Mesenchymal stem cell (in vitro differentiated cells and primary cell): ENCODE measurements at places on chromosomes 2 and 18.

GRCh38 chr2:60504049-60504448 is 49.4 kb downstream of the BCL11A start:
- no peak for DNase-seq

DNA sequence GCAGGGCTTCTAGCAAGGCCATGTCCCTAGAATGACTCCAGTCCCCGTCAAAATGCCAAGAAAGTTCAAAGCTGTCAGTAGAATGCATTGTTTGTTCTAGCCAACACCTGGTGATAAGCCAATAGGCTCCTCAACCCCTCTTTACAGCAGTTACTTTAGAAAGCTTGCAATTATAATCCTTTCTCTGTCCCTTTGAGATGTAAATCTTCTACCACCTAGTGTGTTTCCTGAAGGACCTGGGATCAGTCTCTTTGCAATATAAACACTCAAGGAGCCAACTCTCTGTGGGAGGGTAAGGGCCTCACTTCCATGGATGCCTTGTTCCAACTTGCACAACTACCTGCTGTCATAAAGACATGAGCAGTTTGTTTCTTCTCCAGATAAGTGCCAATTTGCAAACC is 301.8 kb downstream of the NBAS start:
- DNase-seq, result no peak

- no peak for DNase-seq
Observed at GRCh38 chr2:9939587-9940485, 11.7 kb upstream of the GRHL1 start.

GRCh38 chr2:104043864-104044263 is 810.1 kb upstream of the POU3F3 start:
- no peak for DNase-seq

- peak; percentile 23 for DNase-seq
Observed at GRCh38 chr2:72533765-72534164, 292.1 kb downstream of the EXOC6B start.

DNA sequence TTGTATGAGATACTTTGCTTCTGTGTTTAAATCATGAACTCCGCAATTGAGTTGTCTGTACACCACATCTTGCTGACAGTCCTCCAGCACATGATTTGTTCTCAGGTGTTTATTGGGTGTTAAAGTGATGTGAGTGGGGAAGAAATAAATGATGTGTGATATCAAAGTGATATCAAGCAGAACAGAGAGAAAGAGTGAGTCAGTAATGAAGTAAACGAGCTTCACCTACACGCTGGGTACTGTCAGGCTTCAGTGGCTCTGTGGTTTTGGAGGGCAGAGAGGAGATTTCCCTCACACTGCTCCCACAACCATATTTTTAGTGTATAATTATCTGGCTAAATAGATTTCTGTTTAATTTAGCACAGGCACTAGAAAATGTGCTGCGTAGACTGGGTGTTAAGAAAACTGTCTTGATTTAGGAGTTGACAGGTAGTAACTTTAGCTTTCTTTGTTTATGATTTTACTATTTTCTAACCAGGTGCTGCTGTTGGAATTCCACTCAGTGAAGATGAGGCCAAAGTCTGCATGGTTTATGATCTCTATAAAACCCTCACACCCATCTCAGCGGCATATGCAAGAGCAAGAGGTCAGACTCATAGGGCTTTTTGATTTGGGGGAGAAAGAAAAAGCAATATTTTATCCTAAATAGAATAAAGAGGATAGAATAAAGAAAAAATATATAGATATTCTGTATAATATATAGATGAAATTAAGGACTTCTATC is 21.2 kb downstream of the ATIC start:
- DNase-seq, result no peak

DNA sequence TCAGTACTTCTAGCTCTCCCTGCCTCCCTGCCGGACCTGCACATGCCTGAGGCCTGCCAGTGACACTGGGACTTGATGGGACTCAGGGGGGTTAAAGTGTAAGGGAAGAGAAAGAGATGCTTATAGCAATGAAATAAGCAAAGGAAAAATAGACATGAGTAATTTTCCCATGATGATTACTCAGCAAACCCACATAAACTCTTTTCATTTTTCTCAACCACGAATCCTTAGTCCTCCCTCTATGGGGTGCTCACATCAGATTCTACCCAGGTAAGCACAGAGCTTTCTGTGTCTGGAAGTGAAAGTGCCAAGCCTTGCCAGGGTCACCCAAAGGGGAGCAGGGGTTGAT is 44.8 kb upstream of the ANKRD62 start:
- peak; percentile 71 for DNase-seq

- peak; percentile 70 for DNase-seq
Observed at GRCh38 chr2:146734042-146734820, 1110.6 kb upstream of the ACVR2A start.

DNA sequence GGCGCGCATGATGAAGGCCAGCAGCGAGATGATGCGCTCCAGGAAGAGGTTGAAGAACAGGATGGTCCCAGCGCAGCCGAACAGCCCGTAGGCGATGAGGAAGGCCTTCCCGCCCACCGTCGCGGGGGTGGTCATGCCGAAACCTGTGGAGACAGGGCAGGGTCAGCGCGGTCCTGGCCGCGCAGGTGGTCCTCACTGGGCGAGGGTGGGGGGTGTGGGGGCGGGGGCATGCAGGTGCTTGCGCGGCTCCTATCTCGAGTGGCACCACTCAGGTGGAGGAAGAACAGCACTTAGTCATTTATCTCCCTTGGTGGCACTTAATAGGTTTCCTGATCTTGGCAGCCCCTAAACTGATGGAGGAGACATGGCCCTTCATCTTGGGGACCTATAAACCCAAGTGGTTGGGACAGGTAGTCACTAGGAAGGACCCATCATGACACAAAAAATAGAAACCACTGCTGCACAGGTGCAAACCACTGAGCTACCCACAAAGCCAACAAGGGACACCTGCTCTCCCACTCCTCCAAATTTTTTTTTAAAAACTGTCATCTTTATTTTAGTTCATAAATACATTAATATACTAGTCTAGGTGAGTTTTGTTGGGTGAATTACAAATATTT is 118.8 kb downstream of the MSH2 start:
- DNase-seq, result no peak

DNA sequence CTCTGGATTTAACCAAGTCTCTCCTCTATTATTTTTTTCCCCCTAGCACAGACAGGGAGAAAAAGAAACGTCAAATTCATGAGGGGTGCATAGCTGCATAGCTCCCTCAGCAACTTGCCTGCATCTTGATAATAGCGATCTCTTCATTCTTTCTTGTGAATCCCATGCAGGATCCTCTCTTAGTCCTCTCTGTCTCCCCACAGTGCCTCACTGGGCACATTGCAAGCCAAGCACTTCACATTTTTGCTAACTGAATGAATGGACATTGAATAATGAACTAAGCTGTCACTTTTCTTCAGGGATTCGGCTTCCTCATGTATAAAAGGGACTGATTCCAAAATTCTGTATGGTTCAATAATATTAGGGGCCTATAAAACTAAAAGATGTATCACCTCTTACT is 2.9 kb upstream of the EPB41L3 start:
- no peak for DNase-seq

GRCh38 chr2:126368758-126369157 is 287.2 kb upstream of the GYPC start:
- no peak for DNase-seq

DNA sequence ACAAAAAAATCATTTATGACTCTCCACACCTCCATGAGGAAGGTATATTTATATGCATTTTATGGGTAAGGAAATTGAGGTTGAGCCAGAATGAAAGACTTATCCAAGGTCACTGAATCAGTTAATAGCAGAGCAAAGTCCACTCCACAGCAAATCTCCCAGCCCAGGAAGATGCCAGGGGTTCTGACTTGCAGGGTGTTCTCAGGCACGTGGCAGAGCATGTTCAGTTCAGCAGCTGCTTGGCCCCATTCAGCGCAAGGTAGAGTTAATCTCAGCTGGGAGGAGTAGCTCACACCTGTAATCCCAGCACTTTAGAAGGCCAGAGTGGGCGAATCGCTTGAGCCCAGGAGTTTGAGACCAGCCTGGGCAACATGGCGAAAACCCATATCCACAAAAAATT is 17.8 kb upstream of the DGKD start:
- no peak for DNase-seq

DNA sequence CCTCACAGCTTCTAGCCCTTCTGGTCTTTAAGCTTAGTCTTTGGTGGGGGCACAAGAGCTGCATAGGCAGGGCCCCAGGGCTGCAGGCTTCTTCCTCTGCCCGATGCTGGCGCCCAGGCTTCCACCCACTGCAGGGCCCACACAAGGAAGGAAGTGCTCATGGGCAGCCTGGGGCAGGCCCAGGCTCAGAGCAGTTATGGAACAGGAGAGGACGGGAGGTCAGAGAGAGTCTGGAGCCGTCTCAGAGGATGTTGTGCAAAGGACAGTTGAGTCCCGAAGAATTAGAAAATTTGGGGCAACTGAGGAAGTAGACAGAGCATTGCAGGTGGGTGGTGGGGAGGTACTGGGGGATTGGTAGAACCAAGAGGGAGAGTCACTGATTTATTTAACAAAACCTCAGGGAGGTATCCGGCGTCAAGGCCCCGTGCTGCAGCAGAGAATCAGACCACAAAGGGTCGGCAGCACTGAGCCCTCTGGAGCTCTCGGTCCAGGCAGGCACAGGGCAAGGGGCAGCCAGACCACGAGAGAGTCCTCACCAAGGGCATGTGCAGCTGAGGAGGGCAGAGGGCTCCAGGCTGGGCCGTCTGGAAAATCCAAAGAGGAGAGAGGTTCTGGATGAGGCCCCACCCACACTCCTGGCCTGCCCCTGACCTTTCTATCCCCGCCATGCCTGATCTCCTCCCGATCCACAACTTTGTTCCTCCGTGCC is 110.8 kb upstream of the GLI2 start:
- no peak for DNase-seq

- DNase-seq, result no peak
Observed at GRCh38 chr18:74378179-74378682, 62.6 kb downstream of the C18orf63 start.

DNA sequence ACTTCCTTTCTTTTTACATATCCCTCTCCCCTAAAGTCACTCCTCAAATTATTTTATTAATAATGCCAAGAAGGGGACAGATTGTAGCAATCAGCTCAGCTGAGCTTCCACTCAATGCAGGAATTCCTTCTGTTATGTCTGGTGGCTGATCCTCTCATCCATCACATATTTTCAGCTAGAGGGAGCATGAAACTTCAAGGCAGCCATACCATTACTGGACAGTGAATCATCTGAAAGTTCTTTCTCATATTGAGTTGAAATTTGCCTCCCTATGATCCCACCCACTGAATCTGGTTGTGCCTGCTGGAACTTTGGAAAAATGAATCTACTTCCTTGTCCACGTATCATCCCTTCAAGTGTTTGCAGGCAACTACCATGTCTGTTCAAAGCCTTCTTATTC is 11.2 kb downstream of the ZNF385B start:
- peak; percentile 35 for DNase-seq

DNA sequence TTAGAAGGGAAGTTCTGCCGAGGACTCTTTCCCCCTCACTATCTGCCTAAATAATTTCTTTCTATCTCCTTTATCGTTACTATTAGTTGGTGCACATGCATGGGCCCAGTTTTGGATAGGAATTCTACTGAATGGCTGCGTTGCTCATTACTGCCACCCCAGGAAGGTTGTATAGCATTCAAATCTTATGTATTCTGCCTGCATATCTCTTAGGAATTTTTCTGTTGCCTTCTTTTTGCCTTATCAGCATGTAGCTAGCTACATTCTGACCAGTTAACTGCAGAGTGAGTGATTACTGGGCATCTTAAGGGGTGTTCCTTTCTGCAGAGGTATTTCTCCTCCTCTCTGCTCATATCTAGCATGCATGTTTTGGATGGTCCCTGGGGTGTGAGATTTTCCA is 239.6 kb downstream of the TDRD15 start:
- DNase-seq, result no peak

DNA sequence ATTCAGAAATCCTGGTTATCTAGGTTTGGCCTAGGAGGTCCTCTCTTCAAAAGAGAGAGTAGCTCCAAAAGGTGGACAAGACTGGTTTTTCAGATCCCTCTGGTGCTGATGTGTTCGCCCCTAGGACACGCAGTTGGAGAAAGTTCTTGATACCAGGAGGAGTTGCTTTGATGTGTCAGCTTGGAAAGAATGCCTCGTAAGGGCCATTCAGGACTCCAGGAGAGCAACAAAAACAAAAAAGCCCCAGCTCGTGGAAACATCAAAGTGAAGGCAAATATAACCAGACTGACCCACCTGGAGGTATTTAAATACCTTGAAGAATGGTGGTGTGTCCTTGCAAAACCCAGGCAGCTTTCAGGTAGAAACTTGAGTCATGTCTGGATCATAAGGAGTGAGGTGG is 12.5 kb upstream of the LBH start:
- no peak for DNase-seq

GRCh38 chr2:60717691-60718090 is 38.4 kb upstream of the PAPOLG start:
- DNase-seq, result no peak

GRCh38 chr18:59536166-59536565 is 161.1 kb downstream of the CCBE1 start:
- DNase-seq, result no peak

- DNase-seq, result peak; percentile 46
Observed at GRCh38 chr18:3294435-3295080, 32.6 kb downstream of the MYL12B start.

GRCh38 chr2:216776066-216776850 is 80.9 kb upstream of the IGFBP5 start:
- DNase-seq, result no peak

DNA sequence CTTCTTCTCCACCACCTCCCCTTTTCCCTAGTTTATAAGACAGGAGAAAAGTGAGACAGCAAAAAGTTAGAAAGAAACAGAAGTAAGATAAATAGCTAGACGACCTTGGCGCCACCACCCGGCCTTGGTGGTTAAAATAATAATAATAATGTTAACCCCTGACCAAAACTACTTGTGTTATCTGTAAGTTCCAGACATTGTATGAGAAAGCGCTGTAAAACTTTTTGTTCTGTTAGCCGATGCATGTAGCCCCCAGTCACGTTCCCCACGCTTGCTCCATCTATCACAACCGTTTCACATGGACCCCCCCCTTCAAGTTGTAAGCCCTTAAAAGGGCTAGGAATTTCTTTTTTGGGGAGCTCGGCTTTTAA is 1.5 kb upstream of the BUB1 start:
- DNase-seq, result peak; percentile 25

DNA sequence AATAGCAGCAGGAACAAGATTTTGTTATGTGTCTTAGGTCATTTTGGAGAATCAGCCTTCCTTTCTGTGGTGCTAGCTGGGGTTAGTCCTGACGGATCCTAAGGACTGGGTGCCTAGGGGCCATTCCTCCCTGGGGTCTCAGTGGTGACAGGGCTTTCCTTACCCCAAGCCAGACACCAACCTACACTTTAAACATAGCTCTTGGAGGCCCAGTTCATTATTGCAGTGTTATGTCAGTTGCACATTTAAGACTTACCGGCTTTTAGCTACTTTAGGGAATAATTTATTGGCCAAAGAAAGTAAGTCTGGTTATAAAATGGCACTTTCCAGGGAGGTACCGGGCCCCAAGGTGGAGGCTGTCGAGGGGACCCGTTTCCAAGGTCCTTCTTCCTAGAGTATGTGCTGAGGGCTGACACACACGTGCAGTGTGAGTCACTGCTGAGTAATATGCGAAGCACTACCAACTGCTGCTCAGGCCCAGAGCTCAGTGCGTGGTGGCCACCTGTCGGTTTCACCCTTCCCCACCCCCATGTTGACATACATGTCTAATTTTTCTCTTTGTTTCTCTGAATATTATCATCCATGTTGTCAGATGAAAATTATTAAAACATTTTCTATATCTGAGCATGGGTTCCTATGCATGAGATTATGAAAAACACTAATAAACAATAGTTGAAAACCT is 37.0 kb upstream of the GRHL1 start:
- peak; percentile 86 for DNase-seq
